GM23248 (cell line): ENCODE measurements at places on chromosomes 12 and 14. TPM values are rescaled to one million over a fixed set of nuclear protein-coding genes. Genes with fewer than 3 reads are reported as not detected.

The MMAB gene
- 6.7 and 12.8 TPM in 2 replicates for total RNA-seq

The NAP1L1 gene
- 161 and 180 TPM in 2 replicates for total RNA-seq

The PLEKHH1 gene
- total RNA-seq = under 0.01 TPM in 1 of 2 replicates, not detected in the other

- no peaks in the 10 kb centered on the region for H3K27me3 ChIP-seq
- DNase-seq = no peak
- no peak overlapping the region for H3K27ac ChIP-seq
- peaks cover 11% of the 10 kb centered on the region for H3K4me1 ChIP-seq
- no peak overlapping the region for H3K4me3 ChIP-seq
Observed at GRCh38 chr14:100011628-100012325, 53.4 kb upstream of the EVL start.

- H3K4me3 ChIP-seq = peak overlapping the region; percentile 62
- no peaks in the 10 kb centered on the region for H3K36me3 ChIP-seq
- peak; percentile 50 for DNase-seq
- H3K27ac ChIP-seq = peak overlapping the region; percentile 64; the same call in 1 of the 2 replicates
- H3K27me3 ChIP-seq = no peaks in the 10 kb centered on the region
Observed at GRCh38 chr14:54609576-54609975, 42.6 kb downstream of the SAMD4A start.

DNA sequence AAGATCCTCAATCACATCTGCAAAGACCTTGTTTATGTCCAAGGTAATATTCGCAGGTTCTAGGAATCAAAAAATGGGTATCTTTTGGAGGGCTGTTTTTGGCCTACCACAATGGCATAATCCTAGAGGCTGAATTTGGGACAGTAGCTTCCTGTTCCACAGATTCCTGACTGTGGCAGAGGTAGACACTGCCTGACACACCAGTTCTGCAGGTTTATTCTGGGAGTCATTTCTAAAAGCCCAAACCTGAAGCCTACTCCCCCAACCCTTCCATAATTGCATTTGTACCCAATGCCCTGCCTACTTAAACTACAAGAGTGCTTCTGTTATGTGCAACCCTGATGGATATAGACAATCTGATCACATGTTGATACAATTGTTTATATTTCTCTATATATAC is 378.9 kb downstream of the PCNX1 start:
- peaks cover 6% of the 10 kb centered on the region; the same call in 1 of the 2 replicates for H3K4me1 ChIP-seq
- H3K36me3 ChIP-seq = no peaks in the 10 kb centered on the region
- no peaks in the 10 kb centered on the region for H3K27me3 ChIP-seq
- no peak overlapping the region for H3K4me3 ChIP-seq

- DNase-seq = peak; percentile 56
- H3K4me3 ChIP-seq = no peak overlapping the region
- H3K36me3 ChIP-seq = peaks cover 12% of the 10 kb centered on the region; the same call in 1 of the 2 replicates
Observed at GRCh38 chr14:35669782-35670181, 135.8 kb downstream of the INSM2 start.

GRCh38 chr12:47887529-47887928 is 17.3 kb downstream of the VDR start:
- peaks cover 21% of the 10 kb centered on the region for H3K4me1 ChIP-seq
- H3K27me3 ChIP-seq = no peaks in the 10 kb centered on the region
- no peak overlapping the region for H3K27ac ChIP-seq
- no peak for DNase-seq

- H3K27ac ChIP-seq = 0 out of 2 replicates have a peak overlapping the region, but pooled peaks have one; percentile 27
- peaks cover 21% of the 10 kb centered on the region for H3K36me3 ChIP-seq
- DNase-seq = peak; percentile 82
- H3K27me3 ChIP-seq = no peaks in the 10 kb centered on the region
- H3K4me3 ChIP-seq = peak overlapping the region; percentile 13; the same call in 1 of the 2 replicates
Observed at GRCh38 chr12:122471324-122472226, 29.2 kb downstream of the ZCCHC8 start.

- H3K27ac ChIP-seq = peak overlapping the region; percentile 72
- no peaks in the 10 kb centered on the region for H3K27me3 ChIP-seq
- peaks cover 24% of the 10 kb centered on the region for H3K4me1 ChIP-seq
- DNase-seq = peak; percentile 87
- peak overlapping the region; percentile 93 for H3K4me3 ChIP-seq
- H3K36me3 ChIP-seq = no peaks in the 10 kb centered on the region
Observed at GRCh38 chr14:105093431-105094192, 28.4 kb upstream of the GPR132 start.

- H3K36me3 ChIP-seq = no peaks in the 10 kb centered on the region
- H3K27ac ChIP-seq = no peak overlapping the region
- H3K4me1 ChIP-seq = no peaks in the 10 kb centered on the region
- DNase-seq = no peak
- H3K4me3 ChIP-seq = no peak overlapping the region
Observed at GRCh38 chr14:70130482-70130881, 58.3 kb downstream of the SLC8A3 start.

DNA sequence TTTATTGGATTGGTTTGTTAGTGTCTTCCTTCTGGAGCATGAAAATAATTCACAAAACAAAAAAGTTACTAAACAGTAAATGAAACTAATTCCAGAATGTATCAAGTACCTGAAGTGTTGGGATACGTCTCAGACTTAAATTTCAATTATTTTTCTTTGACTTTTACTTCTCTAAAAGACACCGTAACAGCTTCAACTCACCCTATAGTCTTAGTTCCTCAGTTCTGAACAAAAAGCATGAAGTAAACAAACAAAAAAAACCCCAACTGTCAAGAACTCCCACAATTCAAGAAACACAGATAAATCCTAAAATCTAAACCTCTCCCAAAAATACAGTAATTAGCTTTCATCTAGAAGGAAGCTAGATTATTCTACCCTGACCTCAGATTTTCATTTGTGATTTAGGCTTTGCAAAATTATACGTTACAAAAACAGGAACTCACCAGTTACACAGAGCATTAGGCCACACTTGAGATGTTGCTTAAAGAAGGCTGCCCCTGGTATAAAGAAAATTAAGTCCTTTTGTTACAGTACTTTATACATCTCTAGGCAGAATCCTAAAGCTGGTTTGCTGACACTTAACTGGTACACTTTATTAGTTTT is 10.2 kb downstream of the HEATR5A start:
- no peak overlapping the region for H3K27ac ChIP-seq
- no peaks in the 10 kb centered on the region for H3K36me3 ChIP-seq
- H3K4me1 ChIP-seq = peaks cover 11% of the 10 kb centered on the region
- DNase-seq = no peak
- H3K27me3 ChIP-seq = no peaks in the 10 kb centered on the region
- no peak overlapping the region for H3K4me3 ChIP-seq

GRCh38 chr12:68225576-68226476 is at the start of gene IL26:
Gene IL26 (minus strand): TSS chr12:68225810. CDS start chr12:68225756, 54 bp downstream.
- H3K4me1 ChIP-seq = peaks cover 18% of the 10 kb centered on the region
- H3K4me3 ChIP-seq = no peak within 1 kb of the TSS
- no peaks in the 10 kb centered on the region for H3K36me3 ChIP-seq
- DNase-seq = no peak

GRCh38 chr12:6041891-6042290 is 82.6 kb downstream of the VWF start:
- H3K4me1 ChIP-seq = peaks cover 10% of the 10 kb centered on the region
- H3K36me3 ChIP-seq = no peaks in the 10 kb centered on the region
- H3K27me3 ChIP-seq = no peaks in the 10 kb centered on the region
- peak; percentile 47 for DNase-seq

DNA sequence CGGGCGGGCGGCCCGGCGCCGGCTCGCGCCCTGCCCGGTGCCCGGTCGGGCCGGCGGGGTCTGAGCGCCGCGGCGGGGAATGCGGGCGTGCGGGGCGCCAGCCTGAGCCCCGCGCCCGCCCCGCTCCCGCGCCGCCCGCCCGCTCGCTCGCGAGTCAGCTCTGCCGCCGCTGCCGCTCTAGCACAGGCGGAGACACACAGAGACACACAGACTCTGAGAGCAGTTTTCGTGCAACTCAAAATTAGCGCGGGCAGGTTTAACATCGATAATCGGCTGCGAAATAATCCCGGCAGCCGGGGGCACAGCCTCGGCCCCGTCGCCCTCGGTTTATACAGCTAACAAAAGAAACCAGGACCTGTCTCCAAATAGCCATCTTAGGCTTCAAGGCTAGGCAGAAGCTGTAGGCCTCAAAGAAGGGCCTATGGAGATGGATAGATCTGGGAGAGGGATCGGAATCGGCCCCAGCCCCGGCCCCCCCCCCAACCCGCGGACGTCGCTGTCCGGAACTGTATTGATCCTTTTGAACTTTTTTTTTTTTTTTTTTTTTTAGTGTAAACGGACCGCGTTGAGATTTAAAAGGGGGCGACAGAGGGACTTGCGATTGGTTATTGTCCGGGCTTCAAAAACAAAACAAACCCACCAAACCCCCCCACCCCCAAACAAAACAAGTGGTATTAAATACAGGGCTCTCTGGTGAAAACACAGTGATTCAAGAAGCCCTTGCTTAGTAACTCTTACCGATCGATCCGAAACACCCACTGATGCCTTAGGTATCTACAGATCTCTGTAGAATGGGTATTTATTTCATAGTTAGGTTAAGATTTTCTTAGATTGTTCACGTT is 1.1 kb downstream of the ARID2 start:
- no peaks in the 10 kb centered on the region for H3K27me3 ChIP-seq
- H3K27ac ChIP-seq = peak overlapping the region; percentile 94
- peaks cover 23% of the 10 kb centered on the region for H3K4me1 ChIP-seq
- H3K36me3 ChIP-seq = no peaks in the 10 kb centered on the region

DNA sequence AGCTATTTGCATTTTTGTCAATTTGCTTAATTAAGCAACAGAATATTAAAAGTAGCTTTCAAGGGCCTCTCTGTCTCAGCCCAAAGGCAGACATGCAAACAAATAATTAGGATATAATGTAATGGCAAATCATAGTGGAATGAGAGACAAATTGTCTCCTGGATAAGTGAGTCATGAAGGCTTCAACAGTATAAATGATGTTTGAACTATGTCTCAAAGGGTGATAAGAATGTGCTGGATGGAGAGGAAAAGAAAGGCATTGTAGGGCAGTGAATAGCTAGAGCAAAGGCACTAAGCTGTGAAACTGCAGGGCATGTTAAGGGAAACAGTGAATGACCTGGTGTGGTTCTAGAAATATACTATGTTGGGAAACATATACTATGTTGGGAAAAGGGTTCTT is 53.5 kb upstream of the PPP1R12A start:
- no peaks in the 10 kb centered on the region for H3K27me3 ChIP-seq
- H3K36me3 ChIP-seq = no peaks in the 10 kb centered on the region

DNA sequence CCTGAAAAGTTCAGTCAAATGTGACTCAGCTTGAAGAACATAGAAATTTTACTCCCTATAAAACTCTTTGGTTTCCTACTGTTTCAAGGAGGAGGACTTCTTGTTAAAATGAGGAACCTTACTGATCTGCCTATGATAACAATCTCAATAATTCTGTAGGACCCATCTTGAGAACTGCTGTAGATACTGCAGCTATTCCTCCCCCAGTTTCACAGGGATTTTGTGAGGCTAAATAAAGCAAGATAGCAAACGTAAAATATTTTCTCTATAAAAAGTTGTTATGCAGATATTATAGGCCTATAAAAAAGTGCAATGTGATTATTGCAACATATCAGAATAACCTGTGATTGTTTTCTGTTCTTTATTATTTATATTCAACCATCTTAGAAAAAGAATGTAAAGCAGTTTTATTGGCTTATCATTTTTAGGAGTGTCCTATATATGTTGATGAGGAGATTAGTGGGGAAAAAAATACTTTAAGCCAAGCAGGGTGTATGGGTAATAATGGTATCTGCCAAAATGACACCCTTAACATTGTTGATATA is 12.1 kb downstream of the CLEC14A start:
- no peak overlapping the region for H3K4me3 ChIP-seq
- H3K27me3 ChIP-seq = no peaks in the 10 kb centered on the region
- no peak for DNase-seq
- peaks cover 4% of the 10 kb centered on the region for H3K4me1 ChIP-seq
- no peaks in the 10 kb centered on the region for H3K36me3 ChIP-seq

DNA sequence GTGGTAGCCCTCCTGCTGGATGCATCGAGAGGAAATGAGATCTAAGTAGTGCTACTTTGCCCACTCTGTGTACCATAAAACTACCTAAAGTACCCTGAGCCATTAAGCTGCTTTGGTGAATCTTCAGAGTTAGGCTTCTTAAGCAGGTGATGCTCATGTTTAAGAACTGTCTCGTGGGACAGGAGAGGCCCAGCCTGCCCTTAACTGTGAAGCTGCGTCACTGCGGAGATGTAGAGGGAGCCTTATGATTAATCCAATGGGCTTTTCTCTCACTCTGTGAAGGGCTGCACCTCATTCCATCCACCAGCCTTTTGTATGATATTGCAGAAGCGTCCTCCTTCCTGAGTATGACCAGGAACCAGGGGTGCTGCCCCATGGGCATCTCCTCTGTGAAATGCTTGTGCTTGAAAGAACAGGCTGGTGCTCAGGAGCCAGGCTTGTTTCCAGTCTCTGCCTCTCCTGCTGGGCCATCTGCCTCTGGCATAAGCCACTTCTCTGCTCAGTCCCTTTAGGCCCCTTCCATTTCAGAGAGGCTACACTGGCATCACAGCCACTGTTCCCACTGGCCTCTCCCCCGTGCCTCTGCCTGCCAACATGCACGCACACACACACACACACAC is 6.8 kb upstream of the CCDC177 start:
- peaks cover 15% of the 10 kb centered on the region; the same call in 1 of the 2 replicates for H3K4me1 ChIP-seq
- no peaks in the 10 kb centered on the region for H3K36me3 ChIP-seq
- H3K27me3 ChIP-seq = peaks cover 8% of the 10 kb centered on the region; the same call in 1 of the 2 replicates
- H3K27ac ChIP-seq = no peak overlapping the region
- H3K4me3 ChIP-seq = no peak overlapping the region
- DNase-seq = no peak

GRCh38 chr12:46439793-46440511 is 67.4 kb upstream of the SLC38A2 start:
- no peaks in the 10 kb centered on the region for H3K36me3 ChIP-seq
- H3K27ac ChIP-seq = peak overlapping the region; percentile 42
- H3K27me3 ChIP-seq = no peaks in the 10 kb centered on the region
- H3K4me1 ChIP-seq = peaks cover 31% of the 10 kb centered on the region
- no peak overlapping the region for H3K4me3 ChIP-seq
